ENCODE measurements at places on chromosomes 1 and 21.

GRCh38 chr21:44800971-44801467, 601 bp downstream of the UBE2G2 start:
- DNase-seq, result no peak

DNA sequence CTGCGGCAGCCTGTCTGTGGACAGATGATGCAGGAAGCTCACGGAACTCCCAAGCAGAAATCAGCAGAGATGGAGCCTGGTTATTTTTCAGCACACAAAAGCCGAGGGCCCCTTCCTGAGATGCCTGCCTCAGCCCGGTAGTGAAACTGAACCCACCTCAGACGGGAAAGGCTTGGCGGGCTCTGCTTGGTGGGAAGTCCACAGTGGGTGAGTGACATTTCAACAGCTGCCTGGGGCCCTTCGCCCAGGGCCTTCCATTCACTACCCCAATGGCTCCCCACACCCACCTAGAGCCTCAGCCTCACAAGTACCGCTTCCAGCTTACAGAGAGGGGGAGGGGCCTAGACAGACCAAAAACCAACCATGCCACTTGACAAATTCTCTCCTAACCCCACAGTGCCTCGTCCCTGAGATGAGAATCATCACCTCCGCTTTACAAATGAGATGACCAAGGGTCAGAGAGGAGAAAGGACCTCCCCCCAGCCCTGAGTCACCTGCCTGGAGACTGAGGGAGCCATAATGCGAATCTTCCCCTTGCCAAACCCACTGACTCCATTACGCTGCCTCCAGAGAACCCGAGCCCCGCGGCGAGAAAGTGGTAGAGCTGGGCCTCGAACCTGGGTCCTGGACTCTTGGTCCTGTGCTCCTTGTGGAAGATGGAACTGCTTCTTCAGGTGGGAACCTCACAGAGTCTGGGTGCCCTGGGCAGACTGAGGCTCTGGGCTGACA, 3.4 kb upstream of the ECE1 start:
- peak; percentile 93 for DNase-seq

DNA sequence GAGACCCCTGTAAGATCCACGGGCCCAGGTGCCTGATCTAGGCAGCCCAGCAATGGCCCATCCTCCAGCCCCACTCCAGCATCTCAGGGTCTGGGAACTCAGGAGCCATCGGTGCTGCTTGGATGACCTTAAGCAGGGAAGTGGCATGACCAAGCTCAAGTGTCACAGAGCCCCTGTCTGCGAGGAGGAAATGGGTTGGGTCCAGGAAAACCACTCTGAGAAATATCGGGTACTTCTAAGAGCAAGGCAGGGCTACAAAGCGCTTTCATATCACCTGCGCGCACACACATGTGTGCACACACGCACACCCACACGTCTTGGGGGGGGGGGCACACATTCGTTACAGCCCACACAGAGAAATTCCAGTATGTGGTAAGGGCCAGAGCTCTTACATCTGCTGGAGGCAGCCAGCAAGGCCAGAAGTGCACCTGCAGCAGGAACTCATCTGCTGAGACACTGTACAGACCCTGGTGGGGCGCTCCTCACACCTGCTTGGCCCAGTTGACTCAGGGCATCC, 32.6 kb upstream of the SPOCD1 start:
- DNase-seq, result no peak

GRCh38 chr1:41560931-41561330, 76.4 kb upstream of the EDN2 start:
- DNase-seq, result no peak

GRCh38 chr1:22110016-22110415, 32.9 kb downstream of the WNT4 start:
- DNase-seq, result no peak

DNA sequence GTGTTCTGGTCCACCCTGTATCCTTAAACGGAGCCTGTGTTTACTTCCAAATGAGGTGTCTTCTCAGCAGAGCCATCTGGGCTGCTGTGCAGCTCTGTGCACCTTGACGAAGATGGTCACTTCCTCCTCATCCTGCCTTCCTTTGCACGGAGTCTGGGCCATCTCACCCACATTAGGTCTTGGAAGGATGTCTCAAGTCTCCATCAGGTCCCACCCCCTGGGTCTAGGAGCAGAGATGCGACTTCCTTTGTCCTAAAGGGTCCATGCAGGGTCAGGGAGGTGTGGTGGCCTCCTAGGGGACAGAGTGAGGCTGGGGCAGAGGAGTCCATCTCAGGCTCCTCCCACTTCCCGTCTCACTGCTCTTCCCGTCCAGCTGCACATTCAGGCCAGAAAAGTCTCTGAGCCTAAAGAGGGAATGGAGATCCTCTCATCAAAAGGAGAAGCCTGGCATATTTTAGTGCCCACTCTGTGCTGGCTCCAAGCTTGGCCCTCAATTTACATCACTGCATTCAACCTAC, 209.2 kb downstream of the MATN1 start:
- no peak for DNase-seq

GRCh38 chr1:224170748-224171478, 12.1 kb upstream of the DEGS1 start:
- no peak for DNase-seq

DNA sequence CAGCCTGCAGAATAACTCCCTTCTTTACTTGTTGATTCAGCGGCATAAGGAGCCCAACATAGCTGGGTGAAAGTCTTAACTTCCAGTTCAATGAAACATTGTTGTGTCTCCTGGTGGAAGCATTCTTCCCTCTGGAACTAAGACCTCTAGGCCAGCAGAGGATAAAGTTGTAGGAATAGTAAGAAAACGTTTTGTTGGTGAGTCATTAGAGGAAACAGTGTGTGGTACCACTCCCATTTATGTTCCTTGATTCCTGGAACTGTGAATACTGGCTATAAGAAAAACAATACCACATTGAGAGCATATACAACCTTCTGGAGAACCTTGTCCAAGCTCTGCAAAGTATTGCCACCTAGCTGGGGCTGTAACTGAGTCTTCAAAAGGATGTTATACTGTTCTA, 737.4 kb upstream of the ZP4 start:
- DNase-seq, result no peak

DNA sequence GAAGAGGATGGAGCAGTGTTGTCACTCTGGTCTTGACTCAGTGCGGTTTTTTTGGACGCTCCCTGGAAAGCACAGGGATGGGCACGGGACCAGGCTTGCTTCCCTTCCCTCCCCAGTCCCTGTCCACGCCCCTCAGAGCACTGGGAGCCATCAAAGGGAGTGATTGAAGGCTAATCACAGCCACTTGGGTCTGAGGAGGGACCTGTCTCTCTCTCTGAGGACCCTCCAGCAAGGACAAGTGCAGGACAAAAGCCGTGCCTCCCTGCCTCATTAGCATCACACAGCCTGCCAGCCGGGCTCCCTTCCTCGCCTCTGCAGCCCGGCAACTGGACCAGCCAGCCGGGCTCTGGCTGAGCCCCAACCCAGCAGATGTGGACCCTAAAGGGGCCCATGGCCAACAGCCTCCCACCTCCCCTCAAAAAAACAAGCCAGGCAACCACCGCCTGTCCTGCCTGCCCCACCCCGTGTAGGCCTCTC, 18.6 kb upstream of the PDZK1IP1 start:
- DNase-seq, result no peak

DNA sequence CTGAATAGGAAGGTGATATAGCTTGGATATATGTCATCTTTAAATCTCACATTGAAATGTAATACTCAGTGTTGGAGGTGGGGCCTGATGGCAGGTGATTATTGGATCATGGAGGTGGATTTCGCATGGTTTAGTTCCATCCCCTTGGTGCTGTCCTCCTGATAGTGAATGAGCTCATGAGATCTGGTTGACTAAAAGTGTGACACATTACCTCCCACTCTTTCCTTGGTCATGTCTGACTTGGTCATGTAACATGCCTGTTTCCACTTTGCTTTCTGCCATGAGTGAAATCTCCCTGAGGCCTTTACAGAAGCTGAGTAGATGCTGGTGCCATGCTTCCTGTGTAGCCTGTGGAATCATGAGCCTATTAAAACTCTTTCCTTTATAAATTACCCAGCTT, 664.5 kb upstream of the NR5A2 start:
- DNase-seq, result no peak

All from SJCRH30 (cell line).